ENCODE measurements at places on chromosomes 6 and 20.

DNA sequence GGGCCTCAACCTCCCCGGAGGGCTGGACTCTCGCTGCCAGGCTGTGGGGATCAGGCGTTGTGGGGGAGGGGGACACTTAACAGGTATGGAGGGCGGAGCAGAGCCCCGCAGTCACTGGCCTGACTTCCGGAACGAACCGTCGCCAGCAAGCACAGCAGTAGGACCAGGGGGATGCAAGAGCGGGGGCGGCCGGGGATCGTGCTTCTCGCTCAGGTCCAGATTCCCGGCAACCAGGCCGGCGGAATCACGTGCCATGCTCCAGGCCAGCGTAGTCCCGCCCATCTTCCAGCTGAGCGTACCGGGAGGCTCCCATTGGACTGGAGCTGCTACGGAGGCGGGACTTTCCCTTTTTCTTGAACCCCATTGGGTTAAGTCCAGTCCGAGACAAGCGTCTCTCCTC is 10.0 kb upstream of the POU5F1 start:
- DNase-seq, result peak; percentile 78

- no peak for DNase-seq
Observed at GRCh38 chr6:29486577-29486976, 1.2 kb downstream of the MAS1L start.

GRCh38 chr20:55415567-55416142 is 589.7 kb downstream of the CBLN4 start:
- DNase-seq, result no peak

DNA sequence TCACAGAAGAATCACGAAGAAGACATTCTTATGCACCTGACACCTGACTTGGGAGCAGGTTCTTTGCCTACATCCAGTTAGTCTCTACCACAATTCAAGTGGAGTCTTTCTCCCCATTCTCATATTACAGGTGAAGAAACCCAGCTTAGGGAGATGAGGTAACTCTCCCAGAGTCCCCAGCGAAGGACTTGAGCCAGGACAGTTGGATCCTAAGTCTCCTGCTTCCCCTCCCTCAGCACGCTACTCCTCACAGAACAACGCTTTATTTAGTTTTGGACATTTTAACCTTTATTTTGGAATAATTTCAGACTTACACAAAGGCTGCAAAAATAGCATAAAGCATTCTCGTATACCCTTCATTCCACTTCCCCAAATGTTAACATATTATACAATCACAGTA is 824 bp upstream of the CSTL1 start:
- DNase-seq, result no peak

- no peak for DNase-seq
Observed at GRCh38 chr6:8194490-8194889, 92.1 kb upstream of the EEF1E1 start.

GRCh38 chr20:48708630-48709029 is 119.2 kb downstream of the PREX1 start:
- DNase-seq, result no peak

DNA sequence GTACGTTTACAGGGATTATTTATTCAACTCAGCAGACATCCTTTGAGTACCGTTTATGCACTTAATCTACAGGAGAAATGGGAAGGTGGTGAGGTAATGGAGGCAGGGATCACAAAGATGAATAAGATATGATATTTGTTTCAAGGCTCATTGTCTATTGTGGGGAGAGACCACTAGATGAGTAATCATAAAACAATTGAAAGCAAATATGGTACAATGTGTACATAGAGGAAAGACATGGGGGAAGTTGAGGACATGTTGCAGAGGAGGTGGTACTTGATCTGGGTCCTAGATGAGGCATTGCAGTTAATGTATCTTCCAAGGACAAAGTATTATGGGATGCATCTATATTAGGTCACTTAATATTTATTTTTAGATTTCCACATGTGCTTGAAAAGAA is 13.7 kb upstream of the CDC5L start:
- DNase-seq, result no peak

DNA sequence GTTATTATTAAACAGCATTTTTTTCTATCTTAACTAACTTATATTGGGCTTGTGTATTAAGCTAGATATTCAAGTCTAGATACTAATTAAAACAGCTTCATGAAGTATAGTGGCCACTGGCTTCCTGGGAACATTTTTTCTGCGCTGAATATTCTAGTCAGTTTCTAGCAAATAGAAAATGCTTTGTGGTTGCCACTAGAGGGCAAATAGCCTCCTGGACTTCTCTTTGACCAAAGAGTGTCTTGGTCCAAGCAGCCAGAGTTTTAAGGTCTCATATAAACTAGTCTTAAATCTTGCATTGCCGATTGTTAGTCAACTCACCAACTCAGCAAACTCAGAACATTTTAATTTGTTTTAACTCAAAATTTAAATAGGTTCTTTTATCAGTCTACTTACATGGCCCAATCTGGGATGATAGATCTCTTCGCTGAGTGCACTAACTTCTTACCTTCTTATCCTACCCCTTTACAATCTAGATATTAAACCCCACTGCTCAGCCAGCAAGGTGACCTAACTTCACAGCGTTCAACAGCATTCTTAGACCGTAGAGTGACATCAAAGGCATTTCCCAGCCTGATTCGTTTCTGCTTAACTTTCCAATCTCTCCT is 24.6 kb upstream of the ID4 start:
- DNase-seq, result no peak

GRCh38 chr6:100417036-100417435 is 47.7 kb downstream of the SIM1 start:
- DNase-seq, result no peak

DNA sequence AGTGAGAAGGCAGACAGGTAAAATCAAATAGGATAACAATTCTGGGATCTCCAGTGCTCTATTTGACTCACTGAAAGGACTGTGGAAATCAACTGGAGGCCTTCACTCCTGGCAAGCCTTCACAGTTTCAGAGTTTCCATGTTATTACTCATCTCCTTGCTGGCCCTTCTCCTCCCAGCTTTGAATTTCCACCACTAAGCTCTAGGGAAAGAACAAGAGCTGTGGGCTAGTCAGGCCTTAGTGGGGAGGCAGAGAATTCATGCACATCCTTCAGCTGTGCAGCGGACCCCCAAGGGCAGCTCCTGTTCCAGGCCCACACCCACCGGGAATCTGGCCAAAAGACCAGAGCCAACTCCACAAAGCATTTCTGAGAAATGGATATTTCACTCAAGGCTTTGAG is 26.0 kb downstream of the MYLIP start:
- no peak for DNase-seq

DNA sequence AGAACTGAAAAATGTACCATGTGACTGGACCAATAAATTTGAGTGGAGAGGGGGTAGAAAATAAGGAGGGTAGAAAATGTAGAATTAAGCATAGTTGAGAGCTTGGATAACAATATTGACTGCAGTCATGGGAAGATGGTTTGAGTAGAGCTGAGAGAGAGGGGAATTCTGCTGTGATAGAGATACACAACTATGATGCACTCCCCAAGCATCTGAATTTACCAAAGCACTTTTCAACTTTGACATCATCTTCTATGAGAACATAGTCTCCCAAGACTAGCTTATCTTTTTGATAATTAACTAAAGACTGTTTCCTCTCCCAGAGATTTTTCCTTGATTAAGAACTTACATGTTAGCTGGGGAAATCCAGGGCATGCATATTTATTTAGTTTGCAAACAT is 103.1 kb downstream of the TNFRSF21 start:
- no peak for DNase-seq

DNA sequence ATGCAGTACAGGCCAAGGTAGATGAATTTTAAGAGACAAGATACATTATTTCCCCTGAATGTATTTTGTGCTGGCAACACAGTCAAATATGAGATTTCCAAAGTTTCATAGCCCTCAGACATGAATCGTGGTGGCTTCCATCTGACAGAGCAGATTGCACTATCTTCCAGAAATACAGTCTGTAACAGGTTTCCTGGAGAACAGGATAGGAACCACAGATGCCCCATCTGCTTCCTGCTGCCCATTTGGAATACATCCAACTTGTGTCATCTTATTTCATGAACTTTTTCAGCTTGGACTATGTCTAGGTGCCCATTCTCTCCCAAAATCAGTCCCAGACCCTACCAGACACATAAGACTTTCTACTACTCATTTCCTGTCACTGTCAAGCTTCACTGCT is 426.0 kb downstream of the KIF16B start:
- DNase-seq, result no peak

DNA sequence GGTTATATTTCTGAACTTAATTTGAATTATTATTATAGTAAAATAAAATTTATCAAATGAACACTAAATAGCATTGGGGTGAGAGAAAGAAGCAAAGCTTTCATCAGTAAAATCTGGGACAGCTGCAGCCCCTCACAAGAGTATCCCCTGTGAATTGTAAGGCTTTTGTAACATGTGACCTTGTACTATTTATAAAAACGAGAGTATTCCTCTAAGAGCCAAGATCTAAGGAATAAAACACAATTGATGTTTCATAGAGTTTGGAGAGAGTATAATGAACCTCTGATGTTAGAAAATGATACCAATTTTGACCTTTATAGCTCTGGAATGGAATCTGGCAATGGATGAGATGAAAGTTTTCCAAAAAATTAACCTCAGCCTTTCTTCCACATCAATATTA is 617.2 kb upstream of the ID4 start:
- DNase-seq, result no peak

DNA sequence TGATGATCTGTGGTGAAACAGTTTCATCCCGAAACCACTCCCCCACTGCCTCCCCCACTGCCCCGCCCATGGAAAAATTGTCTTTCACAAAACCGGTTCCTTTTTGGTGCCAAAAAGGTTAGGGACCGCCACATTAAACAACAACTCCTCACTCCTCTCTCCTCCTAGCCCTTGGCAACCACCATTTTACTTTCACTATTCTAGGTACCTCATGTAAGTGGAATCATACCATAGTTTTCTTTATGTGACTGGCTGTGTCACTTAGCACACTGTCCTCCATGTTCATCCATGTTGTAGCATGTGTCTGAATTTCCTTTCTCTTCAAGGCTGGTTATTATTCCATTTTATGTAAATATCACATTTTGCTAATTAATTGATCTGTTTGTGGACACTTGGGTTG is 99.3 kb downstream of the UTRN start:
- no peak for DNase-seq

- no peak for DNase-seq
Observed at GRCh38 chr6:1162367-1163275, 149.3 kb upstream of the FOXQ1 start.

- DNase-seq, result no peak
Observed at GRCh38 chr6:21003780-21004541, 469.7 kb downstream of the CDKAL1 start.

DNA sequence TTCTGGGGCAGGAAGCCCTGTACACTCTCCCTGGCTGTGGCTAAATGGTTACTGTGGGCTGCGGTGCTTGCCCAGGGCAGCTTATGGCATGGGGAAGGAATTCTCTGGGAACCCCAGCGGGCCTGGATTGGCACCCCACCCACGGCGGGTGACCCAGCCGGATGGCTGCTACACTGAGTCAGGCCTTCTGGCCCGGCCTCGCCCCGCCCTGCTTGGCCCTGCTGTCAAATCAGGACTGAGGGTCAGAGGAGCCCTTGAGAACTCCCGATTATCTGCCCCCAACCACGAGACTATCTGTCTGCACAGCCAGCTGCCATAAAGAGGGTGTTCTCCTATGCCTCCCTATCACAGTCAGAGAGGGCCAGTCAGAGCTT is 7.3 kb upstream of the ITPR3 start:
- DNase-seq, result no peak

- peak; percentile 63 for DNase-seq
Observed at GRCh38 chr6:134097114-134097707, 44.8 kb upstream of the SLC2A12 start.

DNA sequence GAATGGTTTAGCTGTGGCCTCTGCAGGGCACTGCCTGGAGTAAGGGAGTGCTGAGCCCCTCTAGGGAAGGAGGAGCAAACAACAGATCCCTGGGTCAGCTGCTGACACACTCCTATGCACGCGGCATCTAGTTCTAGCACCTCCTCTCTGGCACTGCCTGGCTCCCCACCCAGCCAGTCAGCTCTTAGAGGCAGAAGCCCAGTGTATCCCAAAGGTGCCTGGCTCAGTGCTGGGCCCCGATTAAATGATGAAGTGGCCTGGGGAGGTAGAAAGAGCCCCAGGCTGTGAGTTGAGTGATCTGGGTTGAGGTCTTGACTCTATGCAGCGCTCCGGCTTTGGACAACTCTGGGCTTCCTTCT is 7.6 kb upstream of the VEGFA start:
- no peak for DNase-seq

GRCh38 chr6:128478230-128479047 is 42.0 kb downstream of the PTPRK start:
- no peak for DNase-seq

DNA sequence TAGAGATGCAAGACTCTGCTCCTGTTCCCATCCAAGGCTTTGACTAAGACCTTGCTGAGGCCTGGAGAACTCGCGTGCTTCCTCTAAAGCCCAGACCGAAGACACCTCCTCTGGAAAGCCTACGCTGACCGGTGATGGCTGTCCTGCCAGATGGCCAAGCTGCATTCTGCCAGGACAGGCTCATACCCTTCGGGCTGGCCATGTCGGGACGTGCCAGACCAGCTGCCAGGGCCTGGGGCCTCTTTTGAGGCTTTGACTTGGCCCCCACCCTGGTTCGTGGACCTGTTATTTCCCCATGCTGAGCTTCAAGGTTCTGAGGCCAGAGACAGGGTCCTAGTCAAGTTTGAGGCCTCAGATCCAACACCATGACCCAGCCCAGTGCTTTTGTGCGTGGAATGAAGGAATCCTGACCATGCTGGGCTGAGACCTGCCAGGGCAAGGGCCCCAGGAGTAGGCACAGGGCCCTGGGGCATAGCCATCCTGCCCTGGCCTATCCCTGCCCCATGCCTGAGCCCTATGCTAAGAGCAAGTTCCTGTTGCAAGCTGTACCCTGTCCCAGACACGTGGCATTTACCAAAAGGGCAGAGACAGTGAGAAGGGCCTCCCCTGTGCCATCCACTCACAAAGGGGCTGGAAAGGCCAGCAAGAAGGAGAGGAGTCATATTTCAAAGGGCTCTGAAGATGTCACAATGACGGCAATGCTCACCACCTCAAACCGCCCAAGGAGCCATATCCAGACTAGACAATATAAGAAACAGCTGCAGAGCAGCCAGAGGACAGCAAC is 42.8 kb downstream of the MRPL14 start:
- DNase-seq, result no peak

- no peak for DNase-seq
Observed at GRCh38 chr20:37649017-37649416, 44.8 kb upstream of the CTNNBL1 start.

DNA sequence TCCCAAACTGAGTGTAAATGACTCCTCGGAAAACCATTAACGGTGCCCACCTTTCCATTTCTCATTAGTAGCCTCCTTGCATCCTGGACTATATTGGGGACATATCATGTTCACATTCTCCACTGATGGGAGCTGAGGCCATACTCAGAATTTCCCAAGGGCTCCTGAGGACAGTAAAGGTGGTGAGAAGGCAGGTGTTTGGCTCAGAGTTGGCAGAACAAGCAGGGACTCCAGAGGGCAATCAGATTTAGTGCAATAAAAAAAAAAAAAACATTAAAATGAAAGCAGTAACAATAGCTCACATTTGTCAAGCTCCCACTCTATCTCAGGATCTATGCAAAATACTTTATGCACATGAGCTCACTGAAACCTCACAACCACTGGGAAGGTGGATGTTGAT is 401.4 kb downstream of the MAFB start:
- DNase-seq, result no peak

- no peak for DNase-seq
Observed at GRCh38 chr6:16078064-16078463, 50.8 kb upstream of the MYLIP start.

- DNase-seq, result no peak
Observed at GRCh38 chr20:18832546-18833200, 19.1 kb downstream of the SCP2D1 start.

- no peak for DNase-seq
Observed at GRCh38 chr6:135939208-135939591, 87.7 kb downstream of the PDE7B start.

All from activated naive CD4-positive, alpha-beta T cell treated with anti-CD3 and anti-CD28 coated beads, Interleukin-2, amount 50 U/mL, for 16 hours (primary cell).